Effector CD4-positive, alpha-beta T cell (primary cell): ENCODE measurements at places on chromosomes 12 and 14.

GRCh38 chr14:41229824-41230223, 376.9 kb upstream of the LRFN5 start:
- DNase-seq: no peak

DNA sequence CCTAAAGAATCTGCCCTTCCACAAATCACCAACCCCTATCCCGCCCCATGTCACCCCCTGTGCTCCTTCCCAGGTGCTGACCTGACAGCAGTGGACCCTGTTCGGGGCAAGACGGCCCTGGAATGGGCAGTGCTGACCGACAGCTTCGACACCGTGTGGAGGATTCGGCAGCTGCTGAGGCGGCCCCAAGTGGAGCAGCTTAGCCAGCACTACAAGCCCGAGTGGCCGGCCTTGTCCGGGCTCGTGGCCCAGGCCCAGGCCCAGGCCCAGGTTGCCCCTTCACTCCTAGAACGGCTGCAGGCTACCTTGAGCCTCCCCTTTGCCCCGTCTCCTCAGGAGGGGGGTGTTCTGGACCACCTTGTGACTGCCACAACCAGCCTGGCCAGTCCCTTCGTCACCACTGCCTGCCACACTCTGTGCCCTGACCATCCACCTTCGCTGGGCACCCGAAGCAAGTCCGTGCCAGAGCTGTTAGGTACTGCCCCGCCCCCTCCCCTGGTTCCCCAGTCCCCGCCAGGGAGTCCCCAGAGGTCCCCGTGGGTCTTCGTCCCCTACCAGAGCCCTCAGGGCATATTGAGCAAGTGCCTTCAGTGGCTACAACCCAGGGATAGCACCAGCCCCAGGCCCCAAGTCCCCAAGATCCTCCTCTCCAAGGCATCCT, 2.7 kb downstream of the ANKRD33 start:
- no peak for DNase-seq

- no peak for DNase-seq
Measured at GRCh38 chr12:108369736-108370396, 30.8 kb upstream of the CMKLR1 start.

- no peak for DNase-seq
Measured at GRCh38 chr12:3700861-3701260, 52.0 kb downstream of the CRACR2A start.

DNA sequence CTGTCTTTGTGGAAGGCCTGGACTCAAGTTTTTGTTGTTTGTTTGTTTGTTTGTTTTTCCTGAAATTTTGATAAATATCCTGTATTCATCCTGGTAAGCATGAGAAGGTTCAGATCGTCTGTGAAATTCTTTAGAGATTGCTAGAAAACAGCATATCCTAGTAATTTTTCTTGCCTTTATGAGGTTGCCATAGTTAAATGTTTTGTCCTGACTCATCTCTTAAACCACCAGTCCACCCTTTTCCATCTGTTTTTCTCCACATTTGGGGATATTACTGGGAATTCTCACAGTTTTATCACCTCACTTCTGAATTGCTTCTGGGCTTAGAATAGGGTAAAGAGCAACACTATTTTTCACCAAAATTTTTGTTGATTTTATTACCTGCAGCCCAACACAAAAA, 248.3 kb downstream of the FBXL14 start:
- no peak for DNase-seq

DNA sequence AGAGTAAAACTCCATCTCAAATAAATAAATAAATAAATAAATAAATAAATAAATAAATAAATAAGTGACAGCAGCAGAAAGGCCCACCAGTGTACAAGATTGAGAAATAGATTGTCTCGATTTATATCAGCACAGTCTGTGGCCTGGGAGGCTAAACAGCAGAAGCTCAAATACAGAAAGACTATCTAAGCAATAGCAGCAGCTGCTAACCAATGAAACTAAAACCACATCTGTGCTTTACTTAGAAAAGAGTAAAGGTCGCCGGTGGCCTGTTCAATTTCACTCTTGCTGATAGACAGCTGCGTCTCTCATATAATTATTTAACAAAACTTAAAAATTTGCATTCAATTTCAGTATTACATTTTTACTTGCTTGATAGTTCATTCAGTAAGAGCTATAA, 325.7 kb downstream of the CEP128 start:
- no peak for DNase-seq

- no peak for DNase-seq
Measured at GRCh38 chr12:26128168-26128567, 3.3 kb upstream of the BHLHE41 start.

- no peak for DNase-seq
Measured at GRCh38 chr14:52934762-52935161, 16.1 kb downstream of the FERMT2 start.

- DNase-seq: no peak
Measured at GRCh38 chr12:126385785-126386184, 1320.5 kb downstream of the AACS start.

GRCh38 chr12:105862163-105862821, 276.5 kb downstream of the NUAK1 start:
- no peak for DNase-seq

DNA sequence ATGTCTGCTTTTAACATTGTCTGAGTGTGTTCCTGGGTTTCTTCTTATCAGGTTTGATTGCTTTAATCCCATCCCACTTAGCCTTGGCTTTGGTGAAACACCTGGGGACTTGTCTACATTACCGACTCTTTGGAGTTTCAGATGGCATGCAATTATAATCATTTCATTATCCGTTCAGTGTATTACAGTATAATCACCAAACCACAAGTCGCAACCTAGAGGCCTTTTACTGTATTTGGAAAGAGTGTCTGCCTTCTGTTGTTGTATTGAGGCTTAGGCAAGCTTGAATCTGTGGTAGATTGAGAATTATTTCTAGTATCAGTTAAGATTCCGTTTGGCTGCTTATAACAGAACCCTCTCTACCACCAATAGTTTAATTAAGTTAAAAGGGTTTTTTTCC, 103.9 kb downstream of the TGFB3 start:
- DNase-seq: no peak

DNA sequence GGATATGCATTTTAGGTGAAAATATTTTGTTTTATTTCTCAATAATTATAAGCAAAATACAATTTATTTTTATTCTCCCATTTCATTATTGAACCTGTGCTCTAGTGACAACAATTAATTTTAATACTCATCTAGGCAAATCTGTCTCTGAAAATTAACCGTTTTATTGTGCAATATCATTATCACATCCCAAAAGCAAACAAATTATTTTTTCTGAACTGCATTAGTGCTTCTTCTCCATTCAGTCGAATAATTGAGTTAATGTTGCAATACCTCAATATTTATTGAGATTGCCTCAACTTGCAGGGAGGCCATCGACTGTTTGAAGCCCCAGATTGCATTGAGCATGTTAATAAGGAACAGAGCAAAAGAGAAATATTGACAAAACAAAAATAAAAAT, 303.2 kb upstream of the LRFN5 start:
- no peak for DNase-seq

- DNase-seq: no peak
Measured at GRCh38 chr12:90253136-90253535, 544.5 kb upstream of the ATP2B1 start.

DNA sequence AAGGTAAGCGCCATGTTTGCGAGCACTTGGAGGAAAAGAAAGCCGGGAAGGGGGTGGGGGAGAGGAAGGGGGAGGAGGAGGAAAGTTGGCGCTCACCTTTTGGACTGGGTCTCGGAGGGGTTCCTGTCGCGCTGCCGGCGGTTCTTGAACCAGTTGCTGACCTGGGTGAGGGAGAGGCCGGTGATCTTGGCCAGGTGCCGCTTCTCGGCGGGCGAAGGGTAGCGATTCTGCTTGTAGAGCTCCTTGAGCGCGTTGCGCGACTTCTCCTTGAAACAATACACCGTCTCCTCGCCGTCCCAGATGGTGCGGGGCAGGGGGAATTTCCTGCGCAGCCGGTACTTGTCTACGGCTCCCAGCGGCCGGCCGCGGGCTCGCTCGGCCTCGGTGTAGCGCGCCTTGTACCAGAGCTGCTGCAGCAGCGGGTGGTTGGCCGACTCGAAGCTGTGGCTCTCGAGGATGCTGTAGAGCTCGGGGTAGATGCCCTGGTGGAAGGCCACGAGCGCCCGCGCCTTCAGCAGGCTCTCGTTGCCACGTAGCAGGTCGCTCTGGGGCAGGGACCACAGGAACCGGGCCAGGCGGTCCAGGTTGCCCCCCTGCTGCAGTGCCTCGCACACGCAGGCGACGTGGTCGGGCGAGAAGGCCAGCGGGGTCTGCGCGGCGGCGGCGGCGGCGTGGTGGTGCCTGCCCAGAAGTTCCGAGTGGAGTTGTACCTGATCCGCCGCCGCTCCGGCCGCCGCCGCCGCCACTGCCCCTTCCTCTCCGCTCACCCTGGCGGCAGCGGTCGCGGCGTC, 840 bp downstream of the SIX4 start:
- DNase-seq: no peak

- DNase-seq: no peak
Measured at GRCh38 chr12:96427269-96427729, 27.1 kb upstream of the CDK17 start.

- no peak for DNase-seq
Measured at GRCh38 chr12:91984556-91984955, 161.1 kb downstream of the BTG1 start.

DNA sequence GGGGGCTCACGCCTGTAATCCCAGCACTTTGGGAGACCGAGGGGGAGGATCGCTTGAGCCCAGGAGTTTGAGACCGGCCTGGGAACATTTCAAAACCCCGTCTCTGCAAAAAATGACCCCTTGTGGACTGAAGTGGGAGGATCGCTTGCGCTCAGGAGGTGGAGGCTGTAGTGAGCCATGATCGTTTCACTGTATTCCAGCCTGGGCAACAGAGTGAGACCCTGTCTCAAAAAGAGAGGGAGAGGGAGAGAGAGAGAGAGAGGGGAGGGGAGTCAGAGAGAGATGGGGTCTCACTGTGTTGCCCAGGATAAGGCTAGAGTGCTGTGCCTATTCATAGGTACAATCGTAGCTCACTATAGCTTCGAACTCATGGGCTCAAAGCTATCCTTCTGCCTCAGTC, 2.8 kb downstream of the FGD4 start:
- no peak for DNase-seq

DNA sequence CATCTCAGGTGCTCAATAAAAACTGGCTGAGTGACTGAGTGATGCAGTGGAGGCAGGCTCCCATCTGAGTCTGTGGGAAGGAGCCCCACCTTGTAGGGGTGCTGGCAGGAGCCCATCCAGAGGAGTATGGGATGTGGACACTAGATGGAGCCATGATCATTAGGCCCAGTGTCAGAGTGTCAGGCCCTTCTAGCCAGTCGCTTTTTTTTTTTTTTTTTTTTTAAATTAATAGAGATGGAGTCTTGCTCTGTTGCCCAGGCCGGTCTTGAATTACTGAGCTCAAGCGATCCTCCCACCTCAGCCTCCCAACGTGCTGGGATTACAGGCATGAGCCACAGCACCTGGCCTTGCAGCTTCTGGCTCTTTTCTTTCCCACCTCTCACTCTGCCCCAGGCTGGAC, 11.5 kb downstream of the RITA1 start:
- peak; percentile 30 for DNase-seq

DNA sequence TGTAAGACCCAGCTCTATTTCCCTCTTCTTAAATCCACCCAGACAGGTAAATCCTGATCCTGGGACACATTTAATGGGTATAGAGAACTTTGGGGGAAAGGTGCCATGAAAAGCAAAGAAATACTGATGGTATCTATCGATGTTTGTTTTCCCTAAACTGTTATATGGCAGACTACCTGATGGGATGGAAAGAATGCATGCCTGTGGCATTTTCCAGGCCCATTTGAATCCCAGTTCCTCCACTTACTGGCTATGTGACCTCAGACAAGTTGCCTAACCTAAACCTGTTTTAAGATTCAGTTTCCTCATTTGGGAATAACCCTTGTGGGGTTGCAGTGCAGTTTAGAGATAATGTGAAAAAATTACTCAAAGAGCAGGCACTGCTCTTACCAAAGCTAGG, 404.5 kb downstream of the FUT8 start:
- no peak for DNase-seq

GRCh38 chr14:69259527-69260189, at the start of gene GALNT16:
Gene GALNT16 (plus strand): TSS chr14:69260158. CDS start chr14:69260291, 133 bp downstream.
- DNase-seq: no peak

DNA sequence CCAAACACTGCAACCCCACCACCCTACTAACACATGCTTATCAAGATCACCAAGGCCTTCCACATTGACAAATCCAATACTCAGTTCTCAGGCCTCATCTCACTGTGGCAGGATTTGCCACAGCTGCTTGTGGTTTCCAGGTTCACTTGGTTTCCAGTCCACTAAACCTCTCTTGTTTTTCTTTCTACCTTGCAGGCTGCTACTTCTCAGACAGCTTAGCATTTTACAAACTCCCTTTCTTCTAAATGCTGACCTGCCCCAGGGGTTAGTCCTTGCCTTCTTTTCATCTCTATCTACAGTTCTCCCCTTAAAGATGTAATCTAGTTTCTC, 84.1 kb downstream of the BCAT1 start:
- DNase-seq: no peak

DNA sequence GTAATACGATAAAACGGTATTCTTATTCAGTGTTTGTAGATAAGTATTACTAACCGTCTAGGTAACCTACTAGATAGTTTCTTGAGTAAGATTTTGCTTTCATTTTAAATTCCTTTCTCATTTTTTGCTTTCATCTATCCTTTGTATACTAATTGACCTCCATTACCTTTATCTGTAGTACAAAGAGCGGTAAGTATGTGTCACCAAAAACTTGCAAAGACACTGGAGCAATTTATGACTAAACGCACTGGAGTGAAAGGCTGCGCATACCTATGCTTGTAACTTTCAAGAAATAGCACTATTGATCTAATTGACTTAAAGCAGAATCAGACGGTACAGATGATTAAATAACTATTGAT, 1.7 kb downstream of the ARHGAP5 start:
- no peak for DNase-seq

DNA sequence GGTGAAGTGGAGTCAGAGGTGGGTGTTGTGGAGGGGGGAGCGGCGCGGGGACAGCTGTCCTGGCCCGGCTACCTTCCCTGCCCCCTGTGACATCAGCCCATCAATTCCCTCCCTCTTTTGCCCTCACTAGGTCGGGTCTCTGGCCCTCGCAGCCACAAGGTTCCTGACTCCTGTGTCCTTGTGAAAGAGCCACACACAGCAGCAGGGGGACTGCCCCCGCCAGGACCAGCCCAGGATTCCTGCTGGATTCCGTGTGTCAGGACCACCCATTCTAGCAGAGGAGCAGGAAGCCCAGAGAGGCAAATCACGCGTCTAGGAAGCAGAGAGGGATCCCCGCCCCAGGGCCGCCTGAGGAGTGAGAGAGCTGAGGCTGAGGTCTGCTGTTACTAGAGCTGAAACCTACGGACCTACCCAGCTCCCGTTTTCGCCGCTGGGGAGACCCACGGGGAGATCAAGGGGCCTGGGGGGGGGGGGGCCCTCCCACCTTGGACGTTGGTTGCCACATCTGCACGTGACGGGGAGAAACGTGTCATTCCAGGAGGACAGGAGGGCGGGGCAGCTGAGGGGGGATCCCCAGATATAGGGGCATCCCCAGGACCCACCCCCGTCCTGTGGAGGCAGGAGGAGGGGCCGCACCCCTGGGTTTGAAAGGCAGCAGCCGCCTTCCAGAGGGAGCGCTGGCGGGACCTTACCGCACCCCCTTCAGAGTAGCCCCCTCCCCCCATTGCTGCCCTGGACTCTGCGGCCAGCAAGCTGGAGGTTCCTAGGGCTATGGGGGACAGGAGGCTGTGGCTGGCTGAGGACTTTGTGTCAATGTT, 12.5 kb upstream of the INF2 start:
- no peak for DNase-seq

GRCh38 chr14:104678901-104679705, 10.3 kb upstream of the INF2 start:
- no peak for DNase-seq
